ENCODE measurements at places on chromosomes 4 and X.

GRCh38 chr4:76232681-76233080, 18.8 kb upstream of the FAM47E start:
- DNase-seq = no peak

- no peak for DNase-seq
Measured at GRCh38 chr4:92253986-92254671, 49.6 kb upstream of the GRID2 start.

- no peak for DNase-seq
Measured at GRCh38 chr4:172489861-172490260, 676.7 kb downstream of the GALNTL6 start.

- DNase-seq = no peak
Measured at GRCh38 chr4:26524011-26524410, 33.7 kb upstream of the CCKAR start.

GRCh38 chr4:183099537-183100297, 660 bp downstream of the WWC2 start:
- DNase-seq = peak; percentile 28

DNA sequence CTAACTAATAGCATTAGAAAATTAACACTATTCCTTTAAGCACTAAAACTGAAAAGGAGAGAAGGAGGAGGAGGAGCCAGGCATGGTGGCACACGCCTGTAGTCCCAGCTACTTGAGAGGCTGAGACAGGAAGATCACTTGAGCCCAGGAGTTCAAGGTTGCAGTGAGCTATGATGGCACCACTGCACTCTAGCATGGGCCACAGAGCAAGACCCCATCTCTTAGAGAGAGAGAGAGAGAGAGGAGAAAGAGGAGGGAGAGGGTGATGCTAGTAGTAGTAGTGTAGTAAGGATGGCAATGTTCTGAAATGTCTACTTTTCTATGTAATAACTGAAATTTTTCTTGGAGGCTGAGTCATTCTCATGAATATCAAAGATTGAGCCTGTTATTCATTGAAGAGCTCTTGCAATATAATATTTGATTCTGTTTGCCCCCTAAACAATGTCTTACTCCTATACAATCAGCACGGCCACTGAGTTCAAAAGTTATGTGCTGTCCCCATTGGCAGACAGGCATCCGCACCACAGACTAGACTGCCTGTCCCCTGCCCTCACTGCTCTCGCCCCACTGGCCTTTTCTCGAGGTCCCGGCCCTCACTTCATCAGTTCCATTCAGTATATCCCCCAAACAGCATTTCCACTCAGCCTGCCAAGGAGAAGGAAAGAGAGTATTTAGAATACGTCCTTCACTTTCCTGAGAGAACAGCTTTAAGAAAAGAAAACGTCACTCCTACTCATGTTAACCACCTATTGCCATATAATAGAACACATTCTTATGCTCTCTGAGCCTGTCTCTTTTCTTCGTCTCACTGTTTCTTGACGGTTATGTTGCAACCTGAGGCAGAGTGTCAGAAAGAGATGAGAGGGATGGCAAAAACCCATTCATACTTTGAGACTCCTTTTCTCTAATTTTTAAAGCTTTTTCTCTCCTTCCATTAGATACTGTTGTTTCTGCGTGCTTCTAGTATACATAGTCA, 238.1 kb downstream of the PALLD start:
- no peak for DNase-seq

DNA sequence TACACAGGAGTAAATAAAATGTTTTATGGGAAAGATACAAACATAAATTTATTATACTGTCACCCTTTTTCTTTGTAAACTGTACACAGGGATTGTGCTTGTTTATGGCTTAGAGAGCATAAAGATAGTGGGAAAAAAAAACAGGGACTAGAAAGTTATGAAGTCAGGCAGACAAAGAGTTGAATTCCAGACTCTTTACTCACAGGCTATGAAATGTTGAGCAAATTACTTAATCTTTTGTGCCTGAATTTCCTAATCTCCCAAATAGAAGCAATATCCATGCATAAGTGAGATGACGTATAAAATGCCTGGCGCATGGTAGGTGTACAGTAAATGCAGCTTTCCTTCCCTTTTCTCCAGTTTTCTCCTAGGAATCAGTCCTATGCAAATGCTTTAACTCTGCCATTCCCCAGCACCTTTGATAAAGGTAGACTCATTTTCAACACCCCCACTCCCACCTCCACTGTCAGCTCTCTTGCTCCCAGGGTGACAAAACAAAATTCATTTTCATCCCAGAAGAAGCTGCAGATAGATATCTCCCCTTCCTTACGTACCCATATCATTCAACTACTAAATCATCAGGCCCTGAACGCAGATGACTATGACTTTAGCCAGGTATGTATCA, 44.5 kb upstream of the BTC start:
- DNase-seq = peak; percentile 57

- DNase-seq = peak; percentile 67
Measured at GRCh38 chrX:46737462-46737861, 21.5 kb downstream of the SLC9A7 start.

- DNase-seq = no peak
Measured at GRCh38 chr4:7929118-7929951, 10.3 kb downstream of the AFAP1 start.

DNA sequence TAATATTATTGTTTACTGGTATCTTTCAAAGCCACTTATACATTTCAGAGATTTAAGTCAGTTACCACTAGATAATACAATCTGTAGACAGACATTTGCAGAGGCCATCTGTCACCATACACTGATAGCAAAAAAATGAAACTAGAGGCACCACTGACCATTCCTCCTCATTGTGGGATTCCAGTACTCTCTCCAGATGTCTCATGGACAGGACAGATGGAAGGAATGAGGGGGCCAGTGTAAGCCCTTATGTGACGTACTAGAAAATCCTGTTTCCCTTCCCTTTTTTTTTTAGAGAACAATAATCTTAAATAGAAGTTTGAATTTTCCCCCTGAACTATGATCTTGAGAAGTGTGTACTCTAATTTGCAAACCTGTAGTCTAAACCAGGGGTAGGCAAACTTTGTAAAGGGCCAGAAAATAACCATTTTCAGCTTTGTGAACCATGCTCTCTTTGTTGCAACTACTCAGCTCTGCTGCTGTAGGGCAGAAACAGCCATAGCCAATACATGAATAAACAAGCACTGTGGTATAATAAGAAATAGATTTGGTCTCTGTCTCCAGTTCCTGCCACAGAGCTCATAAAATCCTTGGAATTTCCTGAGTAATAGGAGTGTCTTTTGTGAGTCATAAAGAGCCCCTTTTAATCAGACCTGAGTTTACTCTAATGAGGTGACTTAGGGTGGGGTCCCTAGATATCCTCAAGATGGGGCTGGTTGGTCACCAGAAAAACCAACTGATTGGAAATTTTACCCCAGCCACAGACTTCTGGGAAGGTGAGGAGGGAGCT, 90.4 kb downstream of the MOSPD2 start:
- peak; percentile 31 for DNase-seq

DNA sequence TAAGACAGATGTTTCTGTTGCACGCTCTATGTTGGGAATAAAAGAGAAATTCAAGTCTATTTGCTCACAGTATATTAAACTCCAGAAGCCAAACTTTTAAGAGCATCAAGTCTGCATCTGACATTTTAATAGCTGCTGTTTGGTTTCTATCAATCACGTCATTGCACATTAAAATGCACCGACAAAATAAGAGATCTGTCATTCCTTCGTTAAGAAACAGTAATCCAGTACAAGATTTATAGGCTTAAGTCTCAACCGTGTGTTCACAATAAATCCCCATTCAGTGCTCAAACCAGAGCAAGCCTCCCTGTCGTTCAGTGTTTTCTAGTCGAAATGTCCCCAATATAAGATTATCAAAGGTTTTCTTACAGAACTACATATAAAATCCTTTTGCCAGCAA, 89.0 kb upstream of the BMPR1B start:
- DNase-seq = no peak

GRCh38 chrX:129522184-129523078, 859 bp downstream of the SMARCA1 start:
- peak; percentile 64 for DNase-seq

DNA sequence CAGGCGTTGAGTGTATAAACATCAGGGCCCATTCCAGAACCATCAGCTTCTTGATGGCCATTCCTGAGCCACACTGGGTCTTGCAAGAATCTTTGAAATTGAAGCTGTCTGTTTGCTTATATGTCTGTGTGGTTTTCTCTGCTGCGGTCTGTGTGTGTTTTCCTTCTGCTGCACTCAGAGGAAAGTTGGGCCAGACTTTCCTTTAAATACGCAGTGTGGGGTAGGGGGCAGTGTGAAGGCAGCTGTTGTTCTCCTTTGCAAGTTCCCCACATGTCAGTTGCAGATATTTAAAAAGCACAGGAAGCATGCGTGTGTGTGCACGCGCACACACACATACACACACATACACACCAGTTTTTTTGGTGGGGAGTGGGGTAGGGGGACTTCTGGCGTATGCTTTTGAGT, 32.1 kb downstream of the CCKAR start:
- DNase-seq = peak; percentile 45

- no peak for DNase-seq
Measured at GRCh38 chr4:186642998-186643397, 80.7 kb downstream of the FAT1 start.

DNA sequence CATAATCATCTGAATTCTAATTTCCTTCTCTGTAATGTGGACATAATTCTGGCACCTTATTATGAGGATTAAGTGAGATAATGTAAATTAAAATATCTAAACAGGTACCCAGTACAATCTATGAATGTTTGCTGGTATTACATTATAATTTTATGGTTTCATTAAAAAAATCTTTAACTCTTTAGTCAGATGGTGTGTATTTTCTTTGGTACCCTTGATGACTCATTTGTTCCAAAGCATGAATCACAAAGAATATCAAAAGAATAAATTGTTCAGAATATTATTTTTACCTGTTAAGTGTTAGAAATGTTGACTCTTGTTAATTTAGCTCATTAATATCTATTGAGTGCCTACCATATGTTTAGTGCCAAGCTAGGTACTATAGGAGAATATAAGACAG, 74.3 kb downstream of the SNX25 start:
- DNase-seq = peak; percentile 75

GRCh38 chr4:2412534-2412884, 5.9 kb downstream of the ZFYVE28 start:
- no peak for DNase-seq

- DNase-seq = no peak
Measured at GRCh38 chrX:2628751-2629315, 62.3 kb upstream of the CD99 start.

GRCh38 chrX:12997906-12998687, 23.2 kb downstream of the TMSB4X start:
- DNase-seq = no peak

- DNase-seq = no peak
Measured at GRCh38 chrX:3216581-3217180, 129.8 kb downstream of the MXRA5 start.

DNA sequence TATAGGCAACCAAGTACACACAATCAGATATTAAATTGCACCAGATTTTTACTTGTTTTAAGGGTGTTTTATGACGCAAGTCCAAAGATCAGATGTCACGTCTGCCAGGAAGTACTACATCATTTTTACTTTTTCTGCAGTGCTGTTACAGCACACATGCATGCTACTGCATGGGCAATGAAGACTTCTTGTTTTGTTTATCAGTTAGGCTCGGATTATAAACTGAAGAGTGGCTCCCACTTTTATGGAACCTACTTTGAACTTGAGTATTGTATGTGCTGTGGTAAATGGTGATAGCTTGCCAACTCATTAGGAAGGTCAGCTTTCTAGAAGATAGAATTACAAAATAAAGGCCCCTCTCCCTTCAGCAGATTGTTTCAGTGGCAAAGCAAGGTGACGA, 131.6 kb downstream of the CEP135 start:
- DNase-seq = no peak

DNA sequence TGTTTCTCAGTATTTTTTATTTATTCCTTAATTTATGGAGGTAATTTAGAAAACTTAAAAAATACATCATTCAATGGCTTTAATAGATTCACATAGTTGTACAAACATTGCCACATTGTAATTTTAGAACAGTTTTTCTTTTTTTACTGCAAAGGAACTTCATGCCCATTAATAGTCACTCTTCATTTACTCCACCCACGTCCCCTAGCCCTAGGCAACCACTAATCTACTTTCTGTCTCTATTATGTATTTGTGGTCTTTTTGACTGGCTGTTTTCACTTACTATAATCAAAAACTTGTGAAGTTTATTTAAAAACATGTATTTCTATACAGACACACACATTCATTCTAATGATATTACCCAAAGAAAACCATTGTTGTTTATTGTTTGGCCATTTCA, 664.8 kb downstream of the GRID2 start:
- DNase-seq = peak; percentile 10

DNA sequence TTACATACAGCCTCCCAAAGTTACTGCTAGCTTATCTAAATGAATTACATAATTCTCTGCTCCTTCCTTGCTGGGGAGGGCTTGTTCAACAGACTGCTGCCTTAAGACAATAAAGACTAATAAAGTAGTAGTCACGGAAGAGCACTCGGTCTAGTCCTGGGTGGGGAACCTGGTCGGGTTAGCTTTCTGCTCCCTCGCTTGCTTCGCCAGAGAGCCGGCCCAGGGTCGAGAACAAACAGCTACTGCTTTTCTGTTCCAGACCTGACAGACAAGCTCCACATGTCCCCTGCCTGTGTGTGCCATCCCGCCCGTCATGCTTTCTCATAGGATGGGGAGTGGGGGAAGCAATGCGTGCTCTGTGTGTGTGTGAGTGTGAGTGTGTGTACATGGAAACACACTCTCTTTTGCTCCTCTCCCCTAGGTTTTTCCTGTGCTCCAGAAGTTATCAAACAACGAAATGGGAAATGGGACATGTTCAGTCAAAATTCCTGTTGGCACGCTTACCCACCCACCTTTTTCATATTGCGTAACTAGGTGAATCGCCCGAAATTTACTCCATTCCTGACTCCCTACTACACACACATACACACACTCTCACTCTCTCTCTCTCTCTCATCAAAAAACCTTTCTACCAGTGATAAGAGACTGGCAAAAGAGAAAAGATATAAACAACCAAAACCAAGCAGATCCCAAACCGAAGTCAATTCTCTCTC, 1.3 kb downstream of the NPY1R start:
- DNase-seq = no peak

- DNase-seq = peak; percentile 12
Measured at GRCh38 chrX:46683048-46683447, 75.9 kb downstream of the SLC9A7 start.

DNA sequence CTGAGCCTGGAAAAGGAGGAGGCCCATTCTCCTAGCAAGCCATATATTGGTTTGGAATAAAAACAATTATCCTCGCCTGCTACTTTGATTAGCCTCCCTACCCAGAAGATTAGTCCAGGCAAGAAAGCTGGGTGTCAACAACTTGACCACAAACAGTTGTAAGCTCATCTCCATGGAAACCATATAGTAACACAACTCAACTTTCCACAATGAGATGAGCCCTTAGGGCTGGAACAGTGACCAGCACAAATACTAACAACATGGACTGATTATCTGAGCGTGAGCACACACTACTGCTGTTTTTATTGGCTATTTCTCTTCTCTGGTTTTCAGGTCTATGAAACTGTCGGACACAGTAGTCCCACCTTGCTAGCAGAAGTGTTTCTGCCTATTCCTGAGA, 80.8 kb downstream of the CC2D2A start:
- DNase-seq = no peak

All from iris pigment epithelial cell (primary cell).